ENCODE measurements at places on chromosomes 16 and 17. TPM values are rescaled to one million over a fixed set of nuclear protein-coding genes. Genes with fewer than 3 reads are reported as not detected.

GRIN2A gene
- total RNA-seq, result 1.2 TPM

HOXB7 gene
- total RNA-seq, result not detected

ALOX15 gene
- not detected for total RNA-seq

CCL17 gene
- not detected for total RNA-seq

BAHCC1 gene
- total RNA-seq, result 52.4 TPM

MT1H gene
- not detected for total RNA-seq

DNA sequence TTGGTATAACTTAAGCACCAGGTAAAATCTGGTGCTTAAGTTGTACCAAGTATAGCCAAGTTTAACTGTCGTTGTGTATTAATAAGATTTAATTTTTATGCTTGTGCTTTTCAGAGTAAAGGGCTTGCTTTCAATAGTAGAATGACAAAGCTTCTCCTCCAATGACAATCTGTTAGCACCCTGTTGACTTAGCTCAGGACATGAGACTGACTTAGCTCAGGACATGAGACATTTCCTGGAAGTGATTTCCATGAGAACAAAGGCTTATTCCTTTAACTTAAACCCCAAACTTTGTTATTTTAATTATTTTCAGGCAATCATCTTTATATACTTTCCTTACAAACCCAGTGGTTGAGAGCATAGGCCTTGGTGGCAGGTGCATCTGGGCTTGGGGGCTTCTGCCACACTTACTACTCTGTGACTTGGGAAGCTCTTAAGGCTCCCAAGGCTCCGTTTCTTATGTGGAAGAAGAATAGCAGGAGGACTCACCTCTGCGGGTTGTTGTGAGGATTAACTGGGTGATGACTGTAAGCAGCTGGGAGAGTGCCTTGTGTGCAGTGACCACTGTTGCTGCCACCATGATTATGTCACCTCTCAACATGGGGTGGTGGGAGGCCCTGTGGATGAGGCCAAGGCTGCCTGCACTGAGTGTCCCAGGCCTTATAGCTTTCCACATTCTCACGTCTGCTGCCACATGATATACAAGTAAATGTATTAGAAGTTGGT, 59.4 kb upstream of the CMIP start:
- H3K4me1 ChIP-seq, result no peaks in the 10 kb centered on the region
- no peak overlapping the region for H3K4me3 ChIP-seq
- H3K27ac ChIP-seq, result no peak overlapping the region

- H3K36me3 ChIP-seq, result peaks cover 23% of the 10 kb centered on the region
- no peaks in the 10 kb centered on the region for H3K27me3 ChIP-seq
- H3K27ac ChIP-seq, result peak overlapping the region; percentile 96
- DNase-seq, result peak; percentile 81
These were observed 1.1 kb upstream of the FASN start for GRCh38 chr17:82098939-82099763.

DNA sequence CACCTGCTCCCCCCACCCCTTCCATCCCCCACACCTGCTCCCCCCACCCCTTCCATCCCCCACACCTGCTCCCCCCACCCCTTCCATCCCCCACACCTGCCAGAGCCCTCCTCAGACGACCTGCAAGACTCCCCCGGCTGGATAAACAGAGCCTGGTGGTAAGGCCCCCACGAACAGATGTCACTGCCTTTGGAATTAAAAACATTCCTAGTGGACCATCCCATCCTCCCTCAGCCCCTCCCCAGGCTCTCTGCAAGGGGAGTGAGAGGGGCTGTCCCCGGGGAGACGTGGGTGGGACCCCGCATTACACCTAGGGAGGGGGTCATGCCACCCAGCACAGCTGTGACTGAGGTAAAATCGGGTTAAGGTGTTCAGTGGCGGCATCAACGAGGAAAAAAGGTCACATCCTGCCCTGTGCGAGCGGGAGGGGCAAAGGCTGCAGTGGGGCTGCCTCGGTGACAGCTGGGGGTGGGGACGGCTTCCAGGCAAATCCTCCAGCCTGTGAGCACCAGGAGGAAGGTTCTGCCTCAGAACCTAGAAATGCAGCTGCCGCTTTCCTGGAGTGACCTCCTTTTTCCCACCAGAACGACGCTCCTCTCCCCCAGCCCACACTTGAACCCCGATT, 38.7 kb downstream of the TIMM22 start:
- no peak for DNase-seq
- H3K4me1 ChIP-seq, result no peaks in the 10 kb centered on the region
- H3K27me3 ChIP-seq, result peaks cover 19% of the 10 kb centered on the region
- peak overlapping the region; percentile 36 for H3K27ac ChIP-seq
- H3K36me3 ChIP-seq, result no peaks in the 10 kb centered on the region

DNA sequence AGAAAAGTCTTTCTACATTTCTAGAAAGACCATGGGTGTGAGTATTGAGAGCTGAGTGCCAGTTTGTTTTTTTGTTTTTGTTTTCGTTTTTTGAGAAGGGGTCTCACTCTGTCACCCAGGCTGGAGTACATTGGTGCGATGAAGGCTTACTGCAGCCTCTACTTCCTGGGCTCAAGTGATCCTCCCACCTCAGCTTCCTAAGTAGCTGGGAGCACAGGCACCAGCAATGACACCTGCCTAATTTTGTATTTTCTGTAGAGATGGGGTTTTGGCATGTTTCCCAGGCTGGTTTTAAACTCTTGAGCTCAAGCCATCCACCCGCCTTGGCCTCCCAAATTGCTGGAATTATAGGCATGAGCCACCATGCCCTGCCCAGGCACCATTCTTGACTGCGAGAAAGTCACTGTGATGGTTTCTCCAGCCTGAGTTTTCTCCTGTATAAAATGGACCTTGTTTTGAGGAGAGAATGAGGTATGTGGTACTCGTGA, 673.8 kb downstream of the MAF start:
- no peak for DNase-seq
- H3K27ac ChIP-seq, result no peak overlapping the region
- H3K4me1 ChIP-seq, result no peaks in the 10 kb centered on the region
- no peak overlapping the region for H3K4me3 ChIP-seq
- H3K27me3 ChIP-seq, result no peaks in the 10 kb centered on the region
- H3K36me3 ChIP-seq, result no peaks in the 10 kb centered on the region

DNA sequence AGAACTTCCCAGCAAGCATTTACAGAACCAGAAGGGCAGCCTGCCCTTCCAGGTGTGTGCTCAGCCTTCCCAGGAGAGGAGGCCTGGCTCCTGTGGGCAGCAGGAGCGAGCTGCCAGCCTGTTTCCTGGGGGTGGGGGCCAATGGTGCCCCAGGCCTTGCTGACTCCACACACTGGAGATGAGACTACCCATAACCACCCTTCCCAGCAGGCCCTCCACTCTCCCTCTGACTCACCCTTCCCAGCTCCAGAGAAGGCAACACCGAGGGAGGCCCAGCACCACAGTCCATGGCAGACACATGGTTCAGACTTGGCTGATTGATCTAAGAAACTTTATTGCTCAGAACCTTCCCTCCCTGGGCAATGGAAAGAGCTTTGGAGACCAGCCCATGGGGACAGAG, 1.8 kb upstream of the PRSS53 start:
- H3K27ac ChIP-seq, result no peak overlapping the region
- H3K4me1 ChIP-seq, result no peaks in the 10 kb centered on the region
- H3K36me3 ChIP-seq, result peaks cover 23% of the 10 kb centered on the region

GRCh38 chr17:76053246-76054111, 18.8 kb downstream of the SRP68 start:
- H3K4me3 ChIP-seq, result no peak overlapping the region
- H3K27me3 ChIP-seq, result no peaks in the 10 kb centered on the region
- no peak overlapping the region for H3K27ac ChIP-seq
- no peaks in the 10 kb centered on the region for H3K4me1 ChIP-seq
- peaks cover 88% of the 10 kb centered on the region for H3K36me3 ChIP-seq

- H3K4me3 ChIP-seq, result no peak overlapping the region
- DNase-seq, result no peak
- no peaks in the 10 kb centered on the region for H3K36me3 ChIP-seq
- no peaks in the 10 kb centered on the region for H3K4me1 ChIP-seq
- no peak overlapping the region for H3K27ac ChIP-seq
These were observed 110.8 kb downstream of the CNTNAP4 start for GRCh38 chr16:76387994-76388393.

DNA sequence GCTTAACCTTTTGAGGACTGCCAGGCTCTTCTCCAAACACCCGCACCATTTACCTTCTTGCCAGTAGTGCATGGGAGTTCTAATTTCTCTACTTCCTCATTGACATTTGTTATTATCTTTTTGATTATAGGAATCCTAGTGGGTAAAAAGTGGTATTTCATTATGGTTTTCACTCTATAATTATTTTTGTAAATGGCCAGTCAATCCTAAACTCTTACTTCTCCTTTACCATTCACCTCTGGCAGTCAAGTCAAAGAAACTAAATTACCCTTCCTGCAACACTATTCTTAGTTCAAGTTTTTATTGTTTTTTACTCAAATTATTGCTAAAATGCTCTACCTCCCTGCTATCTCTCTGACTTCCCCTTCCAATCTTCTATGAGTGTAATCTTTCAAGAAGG, 29.8 kb upstream of the ANKFY1 start:
- no peak overlapping the region for H3K27ac ChIP-seq
- no peak overlapping the region for H3K4me3 ChIP-seq
- H3K36me3 ChIP-seq, result peaks cover 90% of the 10 kb centered on the region

- DNase-seq, result peak; percentile 83
- no peaks in the 10 kb centered on the region for H3K4me1 ChIP-seq
- H3K4me3 ChIP-seq, result no peak overlapping the region
- no peak overlapping the region for H3K27ac ChIP-seq
- H3K27me3 ChIP-seq, result peaks cover 41% of the 10 kb centered on the region
These were observed 12.1 kb upstream of the TBX21 start for GRCh38 chr17:47720754-47721533.

GRCh38 chr17:11924076-11924475, 73.2 kb downstream of the ZNF18 start:
- no peak for DNase-seq
- no peak overlapping the region for H3K27ac ChIP-seq
- peaks cover 3% of the 10 kb centered on the region for H3K4me1 ChIP-seq
- no peaks in the 10 kb centered on the region for H3K27me3 ChIP-seq
- no peaks in the 10 kb centered on the region for H3K36me3 ChIP-seq

- H3K4me3 ChIP-seq, result no peak overlapping the region
- H3K27me3 ChIP-seq, result no peaks in the 10 kb centered on the region
- peaks cover 16% of the 10 kb centered on the region for H3K4me1 ChIP-seq
- DNase-seq, result peak; percentile 64
These were observed 12.5 kb downstream of the NXN start for GRCh38 chr17:967122-967521.

DNA sequence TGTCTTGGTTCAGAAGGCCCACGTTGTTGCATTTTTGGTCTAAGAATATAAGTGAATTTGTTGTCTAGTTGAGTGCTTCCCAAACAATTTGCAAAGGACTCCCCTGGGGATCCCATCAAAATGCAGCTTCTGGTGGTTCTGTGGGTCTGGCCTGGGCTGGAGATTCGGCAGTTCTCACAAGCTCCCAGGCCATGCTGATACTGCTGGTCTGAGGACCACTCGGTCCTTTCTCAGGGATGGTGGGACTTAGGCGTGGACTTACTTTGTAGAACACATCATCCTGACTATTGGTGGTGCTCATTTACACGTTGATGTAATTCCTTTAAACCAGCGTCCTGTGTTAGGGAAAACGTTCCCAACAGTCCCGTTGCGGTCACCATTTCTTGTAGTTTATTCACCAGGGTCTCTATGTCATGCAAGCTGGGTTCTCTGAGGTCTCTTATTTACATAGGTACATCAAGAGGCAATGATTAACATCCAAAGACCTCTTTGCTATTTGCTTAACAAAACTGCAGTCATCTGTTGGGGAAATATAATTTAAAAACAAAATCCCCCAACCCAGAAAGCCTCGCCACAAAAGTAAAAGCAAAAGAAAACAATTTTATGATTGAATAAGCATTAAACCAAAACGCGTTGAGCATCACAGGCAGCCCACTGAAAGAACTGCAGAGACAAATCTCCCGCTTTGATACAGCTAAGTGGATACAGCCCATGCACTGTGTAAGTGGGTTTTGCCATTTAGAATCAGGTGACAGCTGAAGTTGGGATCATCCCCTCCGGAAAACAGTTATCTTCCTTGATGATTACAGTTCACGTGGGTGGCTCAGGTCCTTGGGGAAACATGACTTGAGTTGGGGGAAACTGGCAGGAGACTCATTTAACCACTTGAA, 39.0 kb upstream of the SEC14L1 start:
- no peak overlapping the region for H3K27ac ChIP-seq
- no peaks in the 10 kb centered on the region for H3K4me1 ChIP-seq
- H3K27me3 ChIP-seq, result no peaks in the 10 kb centered on the region
- DNase-seq, result no peak
- no peak overlapping the region for H3K4me3 ChIP-seq
- no peaks in the 10 kb centered on the region for H3K36me3 ChIP-seq

DNA sequence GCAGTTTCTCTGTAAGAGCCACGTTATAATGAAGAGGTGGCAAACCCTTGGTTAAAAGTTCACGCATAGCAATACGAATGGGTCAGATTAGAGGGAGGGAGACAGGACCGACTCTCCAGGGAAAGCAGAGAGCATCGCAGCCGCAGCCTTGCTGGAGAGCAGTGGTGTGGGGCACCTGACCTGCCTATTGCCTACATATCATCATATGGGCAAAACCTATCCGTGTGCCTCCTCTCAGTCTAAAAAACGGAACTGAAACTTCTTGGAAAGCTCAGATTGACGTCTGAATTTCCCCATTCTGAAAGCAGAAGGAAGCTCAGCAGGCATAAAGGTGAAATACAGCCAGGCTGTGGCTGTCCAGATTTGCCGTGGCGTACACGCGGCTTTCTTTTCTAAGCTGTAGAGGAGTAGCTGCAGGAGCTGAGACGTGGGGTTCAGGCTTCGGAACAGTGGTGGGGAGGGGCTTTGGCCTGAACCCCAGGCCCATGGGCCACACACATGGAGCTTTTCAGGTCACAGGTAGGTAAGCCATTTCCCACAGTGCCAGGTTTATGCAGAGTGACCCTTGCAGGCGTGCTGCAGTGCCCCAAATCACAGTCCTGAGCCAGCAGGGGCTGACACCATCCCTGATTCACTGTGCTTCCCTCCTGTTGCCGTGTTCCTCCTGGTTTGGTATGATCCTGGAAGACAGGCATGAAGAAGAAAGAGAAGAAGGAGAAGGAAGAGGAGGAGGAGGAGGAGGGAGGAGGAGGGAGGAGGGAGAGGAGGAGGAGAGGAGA, 41.6 kb upstream of the TNRC6C start:
- H3K4me3 ChIP-seq, result no peak overlapping the region
- H3K27ac ChIP-seq, result no peak overlapping the region
- H3K27me3 ChIP-seq, result no peaks in the 10 kb centered on the region
- no peak for DNase-seq
- no peaks in the 10 kb centered on the region for H3K36me3 ChIP-seq

DNA sequence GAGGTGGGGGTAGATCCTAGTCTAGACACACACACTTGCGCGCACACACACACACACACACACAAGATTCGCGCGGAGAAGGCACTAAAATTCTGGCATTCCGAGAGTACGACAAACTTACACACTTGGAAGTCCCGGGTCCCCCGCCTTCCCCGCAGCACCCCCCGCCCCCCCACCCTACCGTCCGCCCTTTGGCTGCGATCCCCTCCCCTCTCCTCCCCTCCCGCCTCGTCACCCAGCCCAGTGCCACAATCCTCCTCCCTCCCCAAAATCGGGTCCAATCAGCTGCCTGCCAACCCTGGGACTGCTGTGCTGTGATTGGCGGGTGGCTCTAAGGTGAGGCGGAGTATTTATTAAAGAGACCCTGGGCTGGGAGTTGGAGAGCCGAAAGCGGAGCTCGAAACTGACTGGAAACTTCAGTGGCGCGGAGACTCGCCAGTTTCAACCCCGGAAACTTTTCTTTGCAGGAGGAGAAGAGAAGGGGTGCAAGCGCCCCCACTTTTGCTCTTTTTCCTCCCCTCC, at the start of gene SOX9:
SOX9 (plus strand) TSS at position 379 of the 522 bp plus-strand sequence. CDS start 372 bp downstream, outside the sequence.
- H3K36me3 ChIP-seq, result no peaks in the 10 kb centered on the region
- peak; percentile 99 for DNase-seq
- peaks cover 90% of the 10 kb centered on the region for H3K27me3 ChIP-seq
- H3K4me3 ChIP-seq, result peak within 1 kb of the TSS; percentile 83
- peak within 1 kb of the TSS; percentile 29 for H3K27ac ChIP-seq

All from endodermal cell (in vitro differentiated cells).